Fibroblast of skin of scalp (primary cell): ENCODE measurements at places on chromosomes 11 and 22.

DNA sequence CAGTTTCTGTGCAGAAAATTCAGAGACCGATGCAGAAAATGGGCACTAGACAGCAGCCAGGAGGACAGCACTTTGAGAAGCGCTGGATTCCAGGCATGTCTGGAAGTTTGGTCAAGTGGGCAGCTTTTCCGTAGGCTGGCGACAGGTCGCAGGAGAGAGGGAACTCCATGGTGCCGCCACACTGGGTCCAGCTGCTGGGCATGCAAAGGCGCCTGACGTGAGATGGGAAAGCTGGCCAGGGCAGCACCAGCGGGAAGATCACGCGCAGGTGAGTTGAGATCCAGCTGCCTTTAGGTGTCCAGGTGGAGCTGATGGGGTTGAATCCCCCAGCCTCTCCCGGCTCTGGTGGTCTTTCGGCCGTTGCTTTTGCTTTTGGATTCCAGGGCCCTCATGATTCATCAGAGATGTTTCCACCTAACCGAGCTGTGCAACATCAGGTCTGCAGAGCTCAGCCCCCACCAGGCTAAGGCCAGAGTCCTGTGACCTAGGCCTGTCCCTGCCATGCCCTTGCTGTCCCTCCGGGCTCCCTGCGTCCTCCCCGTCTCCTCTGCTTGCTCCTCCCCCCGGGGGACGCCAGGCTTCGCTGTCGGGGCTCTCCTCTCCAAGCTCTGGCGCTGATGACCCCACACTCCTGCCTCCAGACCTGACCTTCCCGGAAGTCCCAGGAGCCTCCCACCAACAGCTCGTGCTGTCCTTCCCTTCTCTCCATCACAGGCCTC is 1001.7 kb downstream of the BRD1 start:
- no peak for DNase-seq

- DNase-seq, result no peak
These were observed 371.1 kb downstream of the SOX6 start for GRCh38 chr11:15985127-15985859.

DNA sequence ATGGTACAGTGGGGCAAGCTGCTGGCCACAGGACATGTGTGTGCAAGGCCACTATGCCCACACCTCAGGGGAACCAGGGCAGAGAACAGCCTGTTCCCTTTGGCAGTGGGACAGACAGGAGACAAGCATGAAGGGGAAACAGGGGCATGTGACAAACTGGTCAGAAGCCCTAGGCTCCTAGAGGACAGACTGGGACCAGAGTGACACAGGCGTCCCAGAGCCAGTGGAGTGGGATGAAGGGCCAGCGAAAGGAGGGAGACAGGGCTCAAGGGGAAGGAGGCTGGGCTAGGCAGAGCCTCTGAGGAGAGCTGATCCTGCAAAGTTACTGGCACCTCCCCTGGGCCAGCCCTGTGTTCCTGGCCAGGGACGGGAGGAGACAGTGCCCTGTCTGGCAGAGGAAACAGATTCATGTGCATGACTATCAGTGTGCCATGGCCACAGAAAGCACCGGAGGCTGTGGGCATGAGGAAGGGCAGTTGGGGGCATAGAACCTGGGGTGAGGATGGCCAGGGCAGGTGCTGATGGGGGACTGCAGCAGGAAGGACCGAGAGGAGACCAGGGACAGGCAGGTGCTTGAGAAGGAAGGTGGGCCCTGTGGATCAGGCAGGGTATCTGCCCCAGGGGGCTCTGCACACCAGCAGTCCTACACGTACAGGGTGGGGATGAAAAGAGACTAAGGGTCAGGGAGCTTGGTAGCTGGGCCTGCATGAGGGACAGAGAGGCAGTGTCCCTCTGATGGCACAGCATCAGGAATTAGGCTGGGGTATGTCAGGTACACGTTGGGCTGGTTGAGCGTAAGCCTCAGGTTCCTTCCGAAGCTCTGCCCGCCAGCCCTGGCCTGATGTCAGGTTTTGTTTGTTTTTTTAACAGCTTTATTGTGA is 9.8 kb downstream of the DERL3 start:
- no peak for DNase-seq

- DNase-seq, result no peak
These were observed 811.0 kb upstream of the CCDC90B start for GRCh38 chr11:84097186-84097585.

DNA sequence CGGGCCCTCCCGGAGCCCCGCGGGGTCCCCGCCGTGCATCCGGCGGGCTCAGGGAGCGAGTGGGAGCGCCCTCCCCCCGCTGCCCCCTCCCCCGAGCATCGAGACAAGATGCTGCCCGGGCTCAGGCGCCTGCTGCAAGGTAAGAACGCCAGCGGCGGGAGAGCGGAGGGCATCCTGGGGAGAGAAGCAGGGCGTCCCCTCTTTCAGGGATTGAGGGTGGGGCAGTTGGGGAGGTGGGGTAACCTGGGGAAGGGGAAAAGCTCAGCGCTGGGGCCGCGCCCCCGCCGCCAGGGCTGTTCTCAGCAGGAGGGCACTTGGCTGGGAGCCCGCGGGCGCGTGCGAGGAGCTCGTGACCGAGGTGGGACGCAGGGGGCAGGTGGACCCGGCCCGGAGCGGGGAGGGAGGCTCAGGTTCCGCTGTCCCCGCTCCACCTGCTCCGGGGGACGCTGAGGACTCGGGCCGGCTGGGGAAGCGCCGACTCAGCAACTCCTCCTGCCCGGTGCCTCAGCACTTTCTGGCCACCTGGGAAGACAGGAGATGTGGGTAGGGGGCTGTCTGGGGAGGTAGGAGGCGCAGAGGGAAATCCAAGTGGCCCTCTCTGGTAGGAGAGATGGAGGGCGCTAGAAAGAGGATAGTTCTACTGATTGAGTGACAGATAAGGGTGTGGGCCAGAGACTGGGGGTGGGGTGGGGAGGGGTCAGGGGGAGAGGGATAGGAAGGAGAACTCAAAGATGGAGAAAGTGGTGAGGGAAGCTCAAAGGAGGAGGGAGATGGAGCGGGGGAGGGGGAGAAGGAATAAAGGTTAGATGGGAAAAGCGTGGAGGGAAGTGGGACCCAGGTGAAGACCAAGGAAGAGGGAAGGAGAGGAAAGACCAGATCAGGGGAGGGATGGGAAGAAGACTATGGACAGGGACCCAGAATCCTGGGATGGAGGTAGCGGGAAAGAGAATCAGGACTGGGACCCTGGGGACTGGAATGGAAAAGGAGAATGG is 726 bp downstream of the RTN4RL2 start:
- DNase-seq, result no peak

- DNase-seq, result no peak
These were observed 12.2 kb upstream of the IFITM3 start for GRCh38 chr11:332651-333480.

DNA sequence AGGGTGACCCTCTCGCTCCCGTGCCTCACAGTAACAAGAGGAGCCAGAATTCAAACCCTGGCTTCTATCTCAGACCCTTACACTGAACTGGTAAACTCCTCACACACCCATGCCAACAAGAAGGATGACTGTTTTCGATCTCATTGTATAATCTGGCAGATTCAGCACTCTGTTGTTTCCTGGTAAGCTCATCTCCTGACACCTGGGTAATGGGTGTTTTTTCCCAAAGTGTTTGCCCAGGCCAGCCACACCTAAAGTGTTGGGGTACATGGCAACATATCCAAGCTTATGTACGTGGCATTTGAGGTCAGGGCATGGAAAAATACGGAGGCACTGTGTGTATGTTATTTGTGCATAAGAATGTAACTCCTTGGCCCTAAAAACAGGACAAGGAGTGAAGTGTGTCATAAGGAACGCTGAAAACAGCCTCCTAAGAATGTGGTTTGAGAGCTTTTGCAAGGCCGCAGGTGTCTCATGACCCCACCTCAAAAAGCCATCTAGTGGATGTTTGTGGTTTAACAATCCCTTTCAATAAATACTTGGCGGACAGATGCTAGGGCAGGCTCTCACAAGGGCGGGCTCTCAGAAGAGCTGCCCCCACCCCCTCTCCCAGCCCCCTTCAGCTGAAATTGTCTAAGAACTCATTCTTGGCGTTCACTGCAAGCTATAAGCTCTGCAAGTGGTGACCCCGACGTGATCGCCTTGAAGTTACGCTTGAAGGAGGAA is at the start of gene MS4A15:
MS4A15 (plus strand) TSS at position 561 of the 726 bp plus-strand sequence. CDS start 6,867 bp downstream, outside the sequence.
- DNase-seq, result peak; percentile 9

GRCh38 chr22:17370026-17370765 is 936 bp downstream of the CECR2 start:
- DNase-seq, result no peak

GRCh38 chr11:120217941-120218694 is 7.3 kb downstream of the OAF start:
- DNase-seq, result no peak

DNA sequence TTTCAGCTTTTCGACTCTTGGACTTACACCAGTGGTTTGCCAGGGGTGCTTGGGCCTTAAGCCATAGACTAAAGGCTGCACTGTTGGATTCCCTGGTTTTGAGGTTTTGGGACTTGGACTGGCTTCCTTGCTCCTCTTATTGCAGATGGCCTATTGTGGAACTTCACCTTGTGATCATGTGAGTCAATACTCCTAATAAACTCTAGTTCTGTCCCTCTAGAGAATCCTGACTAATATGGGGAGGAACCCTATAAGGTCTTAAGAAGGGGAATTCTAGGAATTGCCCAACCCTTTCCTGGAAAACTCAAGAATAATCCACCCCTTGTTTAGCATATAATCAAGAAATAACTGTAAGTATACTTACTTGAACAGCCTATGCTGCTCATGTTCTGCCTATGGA is 491.8 kb downstream of the TMEM135 start:
- peak; percentile 9 for DNase-seq

DNA sequence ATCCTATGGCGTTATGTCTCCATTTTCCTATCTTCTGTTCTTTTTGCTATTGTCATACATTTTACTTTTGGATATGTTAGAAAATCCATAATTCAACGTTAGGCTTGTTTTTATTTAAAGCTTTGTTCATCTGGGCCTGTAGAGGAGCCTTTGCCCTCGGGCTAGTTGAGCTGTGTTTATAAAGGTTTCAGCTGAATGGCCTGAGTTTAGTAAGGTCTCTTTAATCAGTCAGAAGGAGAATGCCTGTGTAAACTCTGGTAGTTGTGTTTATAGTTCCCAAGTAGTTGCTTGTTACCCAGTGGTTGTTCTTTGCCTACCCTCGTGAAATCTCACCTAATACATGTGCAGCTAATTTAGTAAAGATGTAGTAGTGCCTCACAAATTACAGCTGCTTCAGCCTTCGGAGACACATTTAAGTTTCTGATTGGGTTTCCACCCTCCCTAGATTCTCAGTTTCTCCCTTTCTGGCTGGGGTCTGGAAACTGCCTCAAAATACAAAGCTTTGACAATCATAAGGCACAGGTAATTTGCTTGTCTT is 33.1 kb downstream of the MTMR3 start:
- no peak for DNase-seq
